ENCODE measurements at places on chromosomes 1 and 21. TPM values are rescaled to one million over a fixed set of nuclear protein-coding genes. Genes with fewer than 3 reads are reported as not detected.
A peak's percentile ranks its signal among the peaks of the same experiment; 100 is the strongest.

GRCh38 chr1:220748936-220749335 lies 814 bp downstream of the MTARC2 start:
- peak overlapping the region; percentile 47 for H3K27ac ChIP-seq
- H3K4me3 ChIP-seq = peak overlapping the region; percentile 59
- no peak for DNase-seq
- no peaks in the 10 kb centered on the region for H3K4me1 ChIP-seq
- no peaks in the 10 kb centered on the region for H3K27me3 ChIP-seq

GRCh38 chr1:66402194-66402593 lies 131.8 kb upstream of the SGIP1 start:
- no peaks in the 10 kb centered on the region for H3K4me1 ChIP-seq
- H3K36me3 ChIP-seq = no peaks in the 10 kb centered on the region
- H3K27me3 ChIP-seq = no peaks in the 10 kb centered on the region
- H3K4me3 ChIP-seq = no peak overlapping the region
- no peak for DNase-seq
- no peak overlapping the region for H3K27ac ChIP-seq

DNA sequence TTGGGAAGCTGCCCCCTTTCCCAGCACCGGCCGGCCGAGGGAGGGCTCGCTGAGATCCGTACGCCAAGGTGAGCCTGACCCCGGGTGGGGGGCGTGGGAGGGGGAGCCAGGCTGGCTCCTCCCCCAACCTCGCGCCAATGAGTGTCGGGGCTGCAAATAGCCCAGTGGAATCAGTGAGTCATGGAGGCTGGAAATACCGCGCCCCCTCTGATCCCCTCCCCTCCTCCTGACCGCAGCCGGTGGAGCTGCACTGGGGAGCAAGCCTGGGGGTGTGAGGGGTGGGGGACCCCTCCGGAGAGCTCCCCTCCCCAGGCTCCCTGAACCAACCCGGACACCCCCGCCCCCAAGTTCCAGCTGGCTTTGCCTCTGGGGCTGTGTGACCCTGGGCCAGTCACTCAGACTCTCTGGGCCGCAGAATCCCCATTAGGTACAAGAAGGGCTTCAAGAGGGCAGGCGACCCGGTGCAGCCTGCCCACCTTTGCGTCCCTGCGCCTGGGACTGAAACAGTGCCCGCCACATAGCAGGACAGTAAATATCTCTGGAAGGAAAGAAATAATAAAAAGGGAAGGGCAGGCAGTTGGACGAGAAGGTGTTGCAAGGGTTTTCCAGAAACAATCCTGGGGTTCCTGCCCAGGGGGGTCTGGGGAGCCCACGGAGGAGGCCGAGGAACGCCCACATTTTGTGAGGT lies 4.5 kb downstream of the HSPB7 start:
- H3K4me3 ChIP-seq = no peak overlapping the region
- H3K4me1 ChIP-seq = no peaks in the 10 kb centered on the region
- no peak for DNase-seq
- no peaks in the 10 kb centered on the region for H3K36me3 ChIP-seq
- H3K27me3 ChIP-seq = no peaks in the 10 kb centered on the region
- no peak overlapping the region for H3K27ac ChIP-seq

Gene FCRL5
- total RNA-seq = not detected

Gene BEND5
- total RNA-seq = 0.57 TPM

Gene RIMKLA
- 10.6 TPM for total RNA-seq

GRCh38 chr1:115183721-115184259 lies 94.5 kb upstream of the TSPAN2 start:
- no peak for DNase-seq
- no peak overlapping the region for H3K27ac ChIP-seq
- H3K4me1 ChIP-seq = no peaks in the 10 kb centered on the region
- H3K27me3 ChIP-seq = no peaks in the 10 kb centered on the region

All from Caco-2 (cell line).